ENCODE measurements at places on chromosomes 2 and 18.

DNA sequence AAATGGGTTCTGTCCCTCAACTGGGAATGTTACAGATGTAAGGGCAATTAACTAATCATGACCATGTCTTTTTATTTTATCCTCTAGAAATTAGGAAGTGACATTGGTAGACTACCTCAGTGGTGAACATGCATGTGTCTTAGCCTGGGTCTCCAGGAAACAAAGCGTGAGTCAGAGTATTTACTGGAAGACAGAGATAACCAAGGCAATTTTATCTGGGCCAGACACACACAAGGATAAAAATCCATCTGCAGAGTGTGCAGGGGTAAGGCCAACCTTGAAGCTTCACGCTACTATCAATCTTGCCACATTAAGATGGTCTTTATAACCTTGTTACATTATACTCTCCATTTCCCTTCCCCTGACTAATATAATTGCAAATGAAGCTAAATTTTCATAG lies 487.5 kb downstream of the SUCLG1 start:
- DNase-seq: no peak

DNA sequence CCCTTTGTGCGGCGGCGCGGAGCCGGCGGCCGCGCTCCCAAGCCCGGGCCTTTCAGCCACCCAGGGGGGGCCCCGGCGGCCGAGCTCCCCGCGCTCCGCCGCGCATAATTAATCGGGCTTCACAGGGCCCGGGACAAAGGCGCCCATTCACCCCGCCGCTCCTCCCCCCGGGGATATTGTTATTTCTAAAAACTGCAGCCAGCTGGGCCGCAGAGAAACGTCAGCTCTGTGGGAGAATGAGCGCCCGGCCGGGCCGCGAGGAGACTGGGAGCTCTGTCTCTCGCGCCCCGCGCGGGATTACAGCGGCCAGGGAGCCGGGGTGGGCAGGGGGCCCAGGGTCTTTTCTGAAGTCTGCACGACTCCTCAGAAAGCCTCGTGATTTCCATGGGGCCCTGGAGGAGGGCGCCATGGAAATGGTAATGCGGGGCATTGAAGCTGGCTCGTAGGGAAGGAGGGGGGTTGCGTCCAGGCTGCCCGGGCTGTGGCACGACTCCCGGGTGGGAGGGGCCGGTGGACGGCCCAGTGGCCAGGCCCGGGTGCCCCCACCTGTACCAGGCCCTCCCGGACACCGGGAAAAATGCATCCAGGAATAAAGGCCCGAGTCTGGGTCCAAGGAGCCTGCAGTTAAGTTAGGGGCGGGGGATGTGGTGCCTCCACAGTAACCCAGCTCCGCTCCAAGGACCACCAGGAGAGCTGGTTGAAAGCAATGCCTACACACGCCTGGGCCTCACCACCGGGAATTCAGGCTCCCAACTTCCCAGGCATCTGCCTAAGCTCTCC lies 125.3 kb downstream of the ZFP36L2 start:
- peak; percentile 26 for DNase-seq

GRCh38 chr2:61707984-61708852 lies 145.6 kb downstream of the FAM161A start:
- no peak for DNase-seq

- DNase-seq: no peak
These were observed 70.5 kb downstream of the FAM168B start for GRCh38 chr2:131022731-131023130.

DNA sequence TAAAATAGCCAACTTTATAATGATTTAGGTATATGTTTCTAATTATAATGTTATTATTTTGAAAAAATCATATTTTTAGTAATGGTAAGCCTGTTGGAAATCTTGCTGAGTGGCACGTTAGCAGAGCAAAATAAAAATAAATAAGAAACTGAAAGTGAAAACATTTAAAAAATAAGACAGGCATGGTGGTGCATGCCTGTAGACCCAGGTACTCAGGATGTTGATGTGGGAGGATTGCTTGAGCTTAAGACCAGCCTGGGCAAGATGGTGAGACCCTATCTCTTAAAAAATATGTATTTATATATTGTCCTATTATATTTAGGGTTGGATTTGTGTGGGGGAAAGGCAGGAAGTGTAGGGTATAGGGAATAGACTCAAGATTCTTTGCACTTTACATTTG lies 15.8 kb upstream of the ANKRD12 start:
- DNase-seq: no peak

GRCh38 chr2:238187618-238188548 lies 15.6 kb downstream of the ILKAP start:
- no peak for DNase-seq

- DNase-seq: no peak
These were observed 418.8 kb upstream of the SMIM21 start for GRCh38 chr18:75846321-75846720.

GRCh38 chr2:221629468-221629867 lies 57.4 kb upstream of the EPHA4 start:
- DNase-seq: no peak

DNA sequence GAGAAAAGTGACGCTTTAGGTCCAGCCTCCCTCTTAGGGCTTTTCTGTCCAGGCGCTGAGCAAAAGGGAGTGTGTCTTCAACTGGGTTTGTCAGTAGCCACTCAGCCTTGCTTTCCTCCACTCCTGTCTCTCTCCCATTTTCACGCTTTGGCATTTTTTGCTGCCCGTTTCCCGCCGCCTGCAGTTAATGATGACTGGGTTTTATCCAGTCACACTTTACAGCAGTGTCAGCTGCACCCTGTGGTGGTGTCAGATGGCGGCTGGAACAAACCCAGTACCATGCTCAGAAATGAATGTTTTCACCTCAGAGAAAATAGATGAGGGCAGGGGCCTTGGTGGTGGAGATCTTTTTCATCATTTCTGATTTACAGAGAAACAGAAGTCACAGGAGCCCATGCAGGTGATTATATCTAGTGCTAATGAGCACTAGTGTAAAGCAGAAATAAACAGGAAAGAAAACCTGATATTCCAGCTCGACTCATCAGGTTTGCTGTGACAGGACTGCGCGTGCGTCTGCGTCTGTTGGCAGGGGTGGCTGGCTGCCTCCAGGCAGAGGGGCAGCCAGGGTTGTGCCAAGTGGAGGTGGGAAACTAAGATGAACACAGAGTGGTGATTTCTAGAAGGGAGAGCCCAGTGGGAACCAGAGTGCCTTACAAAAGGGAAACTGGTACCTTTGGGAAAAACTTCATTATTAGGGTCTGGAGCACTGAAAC lies 139.9 kb downstream of the TANC1 start:
- no peak for DNase-seq

DNA sequence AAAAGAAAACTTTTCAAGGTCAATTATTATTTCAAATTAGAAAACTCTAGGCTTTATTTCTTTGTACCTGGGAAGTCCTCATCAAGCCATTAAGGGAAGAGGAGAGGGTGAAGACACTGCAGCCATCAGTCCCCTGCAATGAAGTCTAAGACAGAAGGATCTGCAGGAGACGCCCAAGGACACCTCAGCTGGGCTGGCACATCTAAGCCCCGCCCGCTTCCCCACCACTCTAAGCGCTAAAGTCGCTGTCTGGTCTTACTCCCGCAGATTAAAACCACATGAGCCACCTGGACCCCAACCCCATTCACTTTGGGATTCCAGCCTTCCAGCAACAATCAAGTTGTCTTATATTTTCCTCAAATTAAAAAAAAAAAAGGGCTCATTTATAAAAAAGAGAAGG lies 104.4 kb downstream of the AFF3 start:
- no peak for DNase-seq

GRCh38 chr2:152950126-152950525 lies 231.7 kb downstream of the ARL6IP6 start:
- peak; percentile 52 for DNase-seq

GRCh38 chr2:96808176-96808837 lies 7.8 kb upstream of the CNNM3 start:
- DNase-seq: no peak

- no peak for DNase-seq
These were observed 35.1 kb upstream of the SLC14A1 start for GRCh38 chr18:45688833-45689232.

GRCh38 chr2:239459056-239459455 lies 58.2 kb upstream of the HDAC4 start:
- DNase-seq: no peak
